ENCODE measurements at places on chromosomes 2 and 18.

DNA sequence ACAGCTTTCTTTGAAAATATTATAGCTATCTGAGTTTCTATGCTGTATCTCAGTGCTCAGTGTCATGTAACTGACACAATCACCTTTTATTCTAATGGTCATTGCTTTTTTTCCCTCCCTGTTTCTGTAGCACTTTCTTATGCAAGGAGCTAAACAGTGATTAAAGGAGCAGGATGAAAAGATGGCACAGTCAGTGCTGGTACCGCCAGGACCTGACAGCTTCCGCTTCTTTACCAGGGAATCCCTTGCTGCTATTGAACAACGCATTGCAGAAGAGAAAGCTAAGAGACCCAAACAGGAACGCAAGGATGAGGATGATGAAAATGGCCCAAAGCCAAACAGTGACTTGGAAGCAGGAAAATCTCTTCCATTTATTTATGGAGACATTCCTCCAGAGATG lies 56.4 kb downstream of the SCN2A start:
- DNase-seq, result no peak

DNA sequence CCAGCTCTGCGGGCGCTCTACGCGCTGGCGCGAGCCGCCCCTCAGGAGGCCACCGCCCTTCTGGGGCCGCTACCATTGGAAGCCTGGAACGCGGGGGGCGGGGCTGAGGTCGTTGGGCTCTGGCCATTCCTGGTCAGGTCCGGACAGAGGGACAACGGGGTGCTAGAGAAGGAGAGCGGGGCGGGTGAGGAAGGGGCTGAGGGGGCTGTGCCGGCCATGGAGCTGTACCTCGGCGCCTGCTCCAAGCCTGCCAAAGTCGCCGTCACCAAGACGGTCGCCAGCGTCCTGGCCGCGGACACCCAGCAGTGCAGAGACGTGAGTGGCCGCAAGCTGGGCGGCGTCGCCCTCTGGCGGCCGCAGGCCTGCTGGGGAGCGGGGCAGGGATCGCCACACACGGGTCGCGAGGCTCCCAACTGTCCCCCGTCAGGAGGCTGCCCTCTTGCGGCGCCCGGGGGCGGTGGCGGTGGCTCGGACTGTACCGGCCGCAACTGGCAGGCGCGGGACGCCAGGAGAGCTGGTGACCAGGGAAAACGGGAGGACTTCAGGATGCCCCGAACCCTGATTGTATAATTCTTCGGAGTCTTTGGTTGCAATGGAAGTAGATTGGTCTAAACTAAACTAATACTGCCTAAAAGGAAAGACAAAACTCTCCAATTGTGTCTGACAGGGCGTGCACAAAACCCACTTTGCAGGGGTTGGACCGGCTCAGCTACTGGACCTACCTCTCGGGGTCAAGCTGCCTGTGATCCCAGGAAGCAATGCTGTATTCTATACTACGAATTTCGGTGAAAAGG lies at the start of gene FSIP2:
TSS of gene FSIP2 (plus strand) at position 126 of the 794 bp plus-strand sequence. CDS start at position 217, 91 bp downstream.
- DNase-seq, result no peak

DNA sequence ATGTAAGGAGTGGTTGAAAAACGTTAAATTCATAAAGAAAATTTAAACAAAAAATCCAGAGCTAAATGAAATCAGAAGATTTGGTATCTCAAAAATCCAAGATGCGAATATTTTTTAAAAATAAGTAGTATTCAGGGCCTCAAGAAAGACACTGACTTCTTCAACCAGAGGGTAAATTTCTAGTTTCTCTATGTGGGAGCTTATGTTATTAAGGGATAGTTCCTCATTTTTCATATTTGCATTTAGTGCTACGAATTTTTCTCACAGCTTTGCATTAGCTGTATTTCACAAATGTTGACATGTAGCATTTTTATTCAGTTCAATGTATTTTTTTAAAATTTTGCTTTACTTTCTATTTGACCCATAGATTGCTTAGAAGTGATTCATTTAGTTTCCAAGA lies 454.7 kb downstream of the CBLN2 start:
- no peak for DNase-seq

GRCh38 chr2:129801575-129801974 lies 177.9 kb upstream of the RAB6C start:
- DNase-seq, result no peak

- DNase-seq, result no peak
These were observed 2.6 kb upstream of the CD207 start for GRCh38 chr2:70837980-70838925.

GRCh38 chr2:240423788-240424191 lies 11.7 kb upstream of the GPC1 start:
- no peak for DNase-seq

DNA sequence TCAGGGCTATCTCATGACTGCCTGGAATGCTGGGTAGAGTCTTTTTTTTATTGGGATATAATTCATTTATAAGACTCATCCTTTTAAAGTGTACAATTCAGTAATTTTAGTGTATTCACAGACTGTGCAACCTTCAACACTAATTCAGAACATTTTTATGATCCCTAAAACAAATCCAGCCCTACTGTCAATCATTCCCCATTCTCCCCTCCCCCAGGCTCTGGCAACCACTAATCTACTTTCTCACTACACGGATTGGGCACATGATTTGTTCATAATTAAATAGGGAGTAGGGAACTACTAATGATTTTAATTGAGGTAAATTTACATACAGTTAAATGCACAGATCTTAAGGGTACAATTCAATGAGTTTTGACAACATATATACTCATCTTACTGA lies 225.7 kb downstream of the CDCA7 start:
- DNase-seq, result no peak

DNA sequence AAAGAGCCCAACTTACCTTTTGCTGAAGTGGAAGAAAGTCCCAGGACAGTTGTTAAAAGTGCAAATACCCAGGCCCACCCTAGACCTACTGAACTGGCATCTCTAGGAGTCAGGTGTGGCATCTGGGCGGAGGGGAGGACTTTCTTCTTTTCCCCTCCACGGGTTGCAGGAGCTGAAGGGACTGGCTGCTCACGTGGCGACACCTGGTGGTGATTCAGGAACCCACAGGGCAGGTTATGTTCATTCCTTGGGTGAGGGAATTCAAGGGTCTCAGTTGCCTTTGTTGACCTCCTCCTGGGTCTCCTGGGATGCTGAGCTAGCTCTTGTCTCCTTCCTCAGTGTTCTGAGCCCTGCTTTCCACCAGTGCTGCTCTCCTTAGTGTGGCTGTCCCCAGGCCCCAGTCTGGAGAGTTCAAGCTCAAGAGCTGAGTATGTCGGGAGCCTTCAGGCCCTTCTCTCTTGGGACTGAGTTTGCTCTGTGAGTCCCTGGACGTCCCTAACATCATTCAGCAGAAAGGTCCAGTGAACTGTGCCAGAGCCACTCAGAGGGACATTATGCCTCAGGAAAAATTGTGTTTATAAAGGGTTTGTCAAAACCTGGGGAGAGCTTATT lies 56.9 kb downstream of the DYSF start:
- peak; percentile 61 for DNase-seq

DNA sequence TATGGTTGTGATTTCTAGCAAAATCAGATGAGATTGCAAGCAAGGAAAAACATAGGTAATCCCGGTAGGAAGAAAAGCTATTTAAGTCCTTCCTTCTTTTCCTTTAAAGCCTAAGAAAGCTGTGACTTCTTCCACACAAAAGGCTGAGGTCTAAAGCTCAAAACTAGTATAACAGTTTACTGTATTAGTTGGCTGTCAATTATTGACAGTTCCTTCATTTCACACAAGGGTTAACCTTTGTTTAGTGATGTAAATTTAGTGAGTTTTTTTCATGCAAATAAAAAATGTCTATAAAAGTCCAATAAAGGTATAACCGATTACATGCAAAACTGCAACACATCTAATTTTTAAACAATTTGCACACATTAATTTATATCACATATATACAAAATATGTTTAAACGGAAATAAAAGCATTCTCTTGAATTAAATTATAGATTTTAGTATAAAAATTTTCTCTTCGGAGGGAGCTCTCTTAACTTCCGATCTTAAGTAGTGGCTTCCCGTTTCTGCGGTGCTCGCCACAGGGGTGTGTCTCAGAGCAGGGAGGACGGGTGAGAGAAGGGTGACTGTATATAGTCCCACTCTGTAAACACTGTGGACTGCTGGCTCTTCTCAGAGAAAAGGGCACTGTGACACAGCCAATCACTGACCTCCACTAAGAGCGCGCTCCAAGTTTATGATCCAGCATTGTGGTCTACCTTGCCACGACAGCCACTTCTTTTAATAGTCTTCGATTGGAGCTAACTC lies 33.4 kb downstream of the TTR start:
- no peak for DNase-seq

- DNase-seq, result no peak
These were observed 423.6 kb upstream of the CHST9 start for GRCh38 chr18:27608742-27609141.

DNA sequence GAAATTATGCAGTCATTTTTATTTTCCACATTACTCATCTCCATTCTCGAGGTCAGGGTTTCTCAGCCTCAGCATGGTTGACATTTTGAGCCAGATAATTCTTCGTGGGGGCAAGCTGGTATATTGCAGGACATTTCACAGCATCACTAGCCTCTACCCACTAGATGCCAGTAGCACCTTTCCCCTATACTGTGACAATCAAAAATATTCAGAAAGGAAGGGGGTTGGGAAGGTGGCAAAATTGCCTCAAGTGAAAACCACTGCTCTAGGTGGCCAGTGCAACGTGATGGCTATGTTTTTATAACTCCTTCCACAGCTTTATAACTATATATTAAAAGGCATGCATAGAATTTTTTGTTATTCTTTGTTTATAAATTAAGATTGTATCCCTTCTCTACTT lies 294.5 kb downstream of the CNTNAP5 start:
- DNase-seq, result no peak

- DNase-seq, result no peak
These were observed 1830.9 kb upstream of the PIK3C3 start for GRCh38 chr18:40124107-40124506.

DNA sequence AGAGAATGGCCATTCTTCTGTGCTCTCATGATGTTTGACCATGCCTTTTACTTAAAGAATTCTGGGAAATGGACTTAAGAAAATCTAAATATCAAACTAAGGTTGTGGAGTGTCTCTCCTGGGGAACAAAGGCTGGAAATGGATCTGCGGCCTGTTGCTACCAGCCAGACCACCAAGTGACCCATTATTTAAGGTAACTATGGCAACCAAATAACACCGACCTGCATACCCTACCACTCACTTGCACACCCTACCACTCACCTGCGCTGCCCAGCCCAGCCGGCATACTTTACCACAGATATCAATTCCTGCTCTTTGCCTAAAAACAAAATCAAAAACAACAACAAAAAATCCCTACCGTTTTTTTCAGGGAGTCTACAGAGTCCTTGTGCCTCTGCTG lies 203.2 kb downstream of the NBAS start:
- no peak for DNase-seq

DNA sequence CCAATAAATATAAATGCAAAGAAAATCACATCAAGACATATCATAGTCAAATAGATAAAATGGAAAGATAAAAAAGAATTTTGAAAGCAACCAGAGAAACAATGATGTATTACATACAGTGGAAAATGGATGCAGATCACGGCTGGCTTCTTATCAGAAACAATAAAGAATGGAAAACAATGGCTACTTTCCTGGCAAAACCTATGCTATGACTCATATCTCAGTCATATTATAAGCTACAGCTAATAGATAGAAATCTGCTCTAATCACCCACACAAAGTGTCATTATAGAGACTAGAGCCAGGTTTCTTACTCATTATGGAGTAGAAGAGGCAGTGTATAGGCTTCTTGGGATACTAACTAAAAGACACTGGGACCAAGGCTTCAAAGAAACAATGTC lies 93.5 kb upstream of the TACR1 start:
- no peak for DNase-seq

DNA sequence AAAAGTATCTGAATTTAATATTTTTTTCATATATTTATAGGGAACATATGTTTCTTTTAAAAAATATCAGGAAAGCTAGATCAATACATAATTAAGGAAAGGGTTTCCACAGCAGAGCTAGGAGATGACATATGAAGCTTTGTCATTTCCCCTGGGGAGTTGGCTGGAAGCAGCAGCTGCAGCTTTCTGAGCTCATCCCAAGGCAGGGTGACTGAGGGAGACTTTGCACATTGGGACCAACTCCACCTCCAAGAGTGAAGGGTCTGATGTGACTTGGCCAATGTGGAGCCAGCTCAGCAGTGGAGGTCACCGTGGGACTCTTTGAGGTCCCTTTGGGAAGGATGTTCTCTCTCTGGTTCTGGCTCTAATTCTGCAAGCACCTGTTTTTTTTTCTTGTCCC lies 315.1 kb downstream of the RDH14 start:
- no peak for DNase-seq

GRCh38 chr2:208074610-208075356 lies 49.5 kb upstream of the PLEKHM3 start:
- DNase-seq, result no peak

DNA sequence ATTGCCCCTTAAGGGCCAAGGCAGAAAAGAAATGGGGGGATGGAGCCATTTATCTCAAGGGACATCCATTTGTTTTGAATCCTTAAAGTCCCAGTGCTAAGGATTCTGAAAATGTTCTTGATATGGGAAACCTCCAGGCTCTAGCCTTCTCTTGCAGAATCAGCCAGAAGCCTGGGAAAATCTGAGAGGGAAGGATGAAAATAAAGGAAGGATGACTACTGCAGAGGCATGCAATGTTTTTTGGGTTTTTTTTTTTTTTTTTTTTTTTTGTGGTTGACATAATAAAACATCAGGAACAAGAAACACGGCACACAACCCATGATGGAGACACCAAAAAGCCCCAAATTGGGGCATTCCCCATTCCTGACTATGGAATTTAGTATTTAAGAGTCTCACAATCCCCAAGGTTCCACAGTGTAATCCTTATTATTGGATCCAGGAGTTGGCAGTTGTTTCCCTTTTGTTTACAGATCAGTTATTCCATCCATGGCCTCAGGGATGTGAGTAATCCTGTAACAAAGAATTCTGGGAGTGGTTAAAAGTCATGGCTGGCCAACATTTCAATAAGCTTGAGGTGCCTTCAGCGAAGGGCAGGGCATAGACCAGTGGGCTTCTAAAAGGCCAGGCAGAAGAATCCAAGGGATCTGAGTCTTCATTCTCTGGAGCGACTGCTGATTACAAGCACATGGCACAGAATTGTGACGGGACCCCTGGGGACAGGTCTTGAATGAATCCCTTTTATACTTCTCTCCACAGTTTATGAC lies 337.5 kb downstream of the GULP1 start:
- no peak for DNase-seq

DNA sequence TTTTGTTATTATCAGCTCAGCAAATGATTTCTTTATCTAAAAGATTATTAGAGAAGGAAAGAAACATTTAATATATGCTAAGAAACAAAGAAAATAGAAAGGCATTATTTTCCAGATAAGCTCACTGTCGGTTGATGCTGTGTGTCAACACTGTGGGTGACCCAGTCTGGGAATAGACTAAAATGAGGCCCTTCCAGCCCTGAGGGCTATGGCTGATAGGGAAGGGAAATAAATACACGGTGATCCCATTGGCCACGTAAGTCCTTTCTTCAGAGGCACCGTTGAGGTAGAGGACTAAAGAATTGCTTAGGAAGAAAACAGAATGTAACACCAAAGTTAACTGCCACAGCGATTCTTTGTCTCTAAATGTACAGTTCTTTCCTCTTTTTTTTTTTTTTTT lies 1.8 kb downstream of the ABCB11 start:
- no peak for DNase-seq

GRCh38 chr18:12796448-12796847 lies 87.6 kb downstream of the PTPN2 start:
- no peak for DNase-seq

- no peak for DNase-seq
These were observed 52.5 kb downstream of the IL1RL2 start for GRCh38 chr2:102239344-102239743.

Measured in T-helper 2 cell (primary cell).